ENCODE measurements at places on chromosomes 3 and 15. TPM values are rescaled to one million over a fixed set of nuclear protein-coding genes. Genes with fewer than 3 reads are reported as not detected.
A peak's percentile ranks its signal among the peaks of the same experiment; 100 is the strongest.

- peak; percentile 55 for DNase-seq
These were observed 388.2 kb upstream of the AGTR1 start for GRCh38 chr3:148309390-148310035.

GALNT15 gene
- total RNA-seq: 175 TPM

- no peak for DNase-seq
These were observed 45.9 kb upstream of the ATP1B3 start for GRCh38 chr3:141830508-141830907.

DNA sequence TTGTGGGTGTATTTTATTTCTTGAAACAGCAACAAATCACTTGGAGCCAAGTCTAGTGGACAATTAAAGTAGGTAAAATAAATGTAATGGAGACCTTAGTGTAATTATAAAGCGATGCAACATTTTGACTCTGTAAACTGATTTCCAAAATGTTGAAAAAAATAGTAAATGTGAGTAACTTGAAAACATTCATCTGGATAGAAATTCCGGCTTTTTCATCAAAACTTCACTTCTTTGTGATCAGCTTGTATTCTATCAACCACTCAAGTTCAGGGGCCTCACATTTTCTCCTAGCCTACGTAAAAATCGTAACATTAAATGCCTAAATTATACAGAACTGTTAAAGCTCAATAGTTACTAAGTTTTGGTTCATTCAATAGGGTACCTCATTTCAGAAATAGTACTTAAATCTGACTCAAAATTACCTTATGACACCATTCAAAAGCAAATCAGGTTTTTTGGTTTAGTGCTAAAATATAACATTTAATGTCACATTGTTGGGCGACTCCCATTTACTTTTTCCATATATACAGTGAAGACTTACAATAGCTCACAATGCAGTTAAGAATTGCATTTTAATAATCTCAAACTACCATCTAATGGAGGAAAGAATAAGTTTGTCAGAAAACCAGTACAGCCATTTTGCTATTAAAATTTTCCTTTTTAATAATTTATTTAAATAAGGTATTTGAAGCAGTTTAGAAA lies 12.7 kb downstream of the CCNL1 start:
- DNase-seq: no peak

GRK7 gene
- total RNA-seq: not detected

MITF gene
- 5.7 TPM for total RNA-seq

SLC27A2 gene
- 7.1 TPM for total RNA-seq

CSPG4 gene
- 0.19 TPM for total RNA-seq

- no peak for DNase-seq
These were observed 53.0 kb downstream of the ZNF148 start for GRCh38 chr3:125322166-125322565.

DNA sequence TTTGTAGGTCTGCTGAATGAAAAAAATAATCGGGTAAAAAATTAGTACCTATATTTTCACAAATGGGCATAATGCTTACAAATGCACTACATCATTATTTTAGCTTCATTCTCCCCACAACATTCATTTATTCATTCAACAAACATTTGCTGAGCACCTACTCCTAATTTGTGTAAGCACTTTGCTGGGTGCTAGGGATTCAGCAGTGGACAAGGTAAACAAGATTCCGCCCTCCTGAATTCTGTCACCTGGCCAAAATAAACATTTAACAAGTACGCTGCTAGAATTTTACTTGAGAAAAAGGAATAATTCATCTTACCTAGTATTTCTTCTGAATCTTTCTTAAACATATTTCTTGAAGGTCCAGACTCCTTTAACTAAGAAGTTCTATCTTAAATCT lies 72.1 kb downstream of the TIGIT start:
- DNase-seq: peak; percentile 17

DNA sequence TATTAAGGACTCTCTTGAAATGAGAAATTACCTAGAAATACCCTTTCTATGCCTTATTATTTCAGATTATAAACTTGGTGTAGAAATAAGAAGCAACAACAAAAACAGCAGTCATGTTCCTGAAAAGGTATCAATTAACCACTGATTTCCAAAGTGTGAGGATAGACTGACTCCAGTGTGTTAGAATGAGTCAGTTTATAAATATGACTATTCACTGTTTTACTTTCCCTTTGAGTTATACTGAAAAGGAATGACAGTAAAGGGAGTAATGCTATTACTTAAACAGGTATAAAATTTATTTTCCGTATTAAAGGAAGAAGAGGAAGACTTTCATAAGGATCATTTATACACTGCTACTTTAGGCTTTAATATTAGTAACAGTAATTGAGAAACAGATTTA lies 12.9 kb downstream of the GMNC start:
- no peak for DNase-seq

DNA sequence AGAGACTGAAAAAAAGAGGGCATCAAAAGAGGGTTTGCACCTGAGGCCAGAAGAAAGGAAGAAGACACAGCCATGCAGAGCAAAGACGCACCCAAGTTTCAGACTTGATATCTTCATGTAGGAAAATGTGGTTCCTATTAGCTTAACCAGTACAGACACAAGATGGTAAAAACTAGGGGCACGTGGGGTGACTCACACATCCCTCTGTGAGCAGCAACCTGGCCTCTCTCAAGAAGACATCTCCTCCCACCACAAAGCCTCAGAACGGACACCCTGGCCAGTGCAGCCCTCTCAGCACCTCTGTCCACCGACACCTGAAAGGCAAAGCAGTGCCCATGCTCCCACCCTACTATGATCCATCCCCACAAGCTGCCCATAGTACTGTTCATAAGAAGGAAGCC lies 33.3 kb downstream of the GLB1 start:
- no peak for DNase-seq

GRCh38 chr15:95284492-95284891 lies 1046.0 kb upstream of the NR2F2 start:
- no peak for DNase-seq

- no peak for DNase-seq
These were observed 85.9 kb downstream of the BOC start for GRCh38 chr3:113297287-113297686.

- DNase-seq: peak; percentile 85
These were observed 31.9 kb downstream of the RAB8B start for GRCh38 chr15:63221346-63221745.

FANCD2OS gene
- not detected for total RNA-seq

DNA sequence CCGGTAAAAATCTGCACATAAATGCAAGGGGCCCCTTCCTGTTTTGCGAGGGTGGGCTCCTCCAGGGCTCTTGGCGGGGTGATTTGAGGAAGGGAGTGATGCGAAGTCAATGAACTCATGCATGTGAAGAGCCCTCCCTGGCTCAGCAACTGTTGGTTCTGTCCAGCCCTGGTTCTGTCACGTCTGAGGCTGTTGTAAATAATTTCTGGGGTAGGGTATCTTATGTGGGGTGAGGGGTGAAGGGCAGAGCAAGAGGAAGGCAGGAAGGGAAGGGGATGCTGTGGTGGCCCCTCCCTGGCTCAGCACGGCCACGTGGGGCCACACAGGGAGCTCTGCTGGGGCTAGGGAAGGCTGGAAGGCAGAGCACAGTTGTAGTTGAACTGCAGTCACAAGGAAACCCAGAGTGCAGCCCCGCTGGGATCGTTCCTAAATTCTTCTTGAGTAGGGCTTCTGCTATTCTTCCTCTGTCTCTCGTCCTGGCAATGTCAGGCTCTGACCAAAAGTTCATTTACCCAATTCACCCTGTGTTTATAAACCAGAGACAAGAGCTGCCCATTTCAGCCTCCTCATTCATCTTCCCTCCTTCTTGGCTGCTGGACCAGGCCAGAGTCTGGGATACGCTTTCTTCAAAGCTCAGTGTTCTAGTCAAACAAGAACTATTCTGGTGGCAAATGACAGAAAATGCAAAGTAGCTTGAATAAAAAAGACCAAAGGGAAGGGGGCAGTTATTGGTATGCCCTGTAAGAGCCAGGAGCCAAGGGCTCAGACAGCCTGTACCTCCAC lies 14.8 kb upstream of the TOPBP1 start:
- DNase-seq: no peak

TTLL13 gene
- 0.09 TPM for total RNA-seq

DNA sequence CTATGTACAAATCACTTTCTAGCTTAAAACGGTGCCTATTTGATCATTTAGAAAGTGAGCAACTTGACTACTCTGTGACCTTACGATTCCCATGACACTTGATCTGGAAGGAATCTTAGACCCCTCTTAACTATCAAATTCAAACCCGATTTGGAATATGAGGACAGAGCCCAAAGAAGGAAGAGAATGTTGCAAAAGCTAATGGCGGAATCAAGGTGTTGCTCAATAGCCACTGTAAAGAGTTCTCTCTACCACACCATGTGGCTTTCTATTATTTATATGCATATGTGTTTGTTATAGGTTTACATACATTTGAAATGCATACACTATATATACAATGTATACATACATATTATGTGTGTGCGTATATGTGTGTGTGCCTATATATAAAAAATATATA lies 39.9 kb downstream of the PYDC2 start:
- DNase-seq: no peak

ASTE1 gene
- total RNA-seq: 5.7 TPM

TMEM62 gene
- 21.4 TPM for total RNA-seq

DNA sequence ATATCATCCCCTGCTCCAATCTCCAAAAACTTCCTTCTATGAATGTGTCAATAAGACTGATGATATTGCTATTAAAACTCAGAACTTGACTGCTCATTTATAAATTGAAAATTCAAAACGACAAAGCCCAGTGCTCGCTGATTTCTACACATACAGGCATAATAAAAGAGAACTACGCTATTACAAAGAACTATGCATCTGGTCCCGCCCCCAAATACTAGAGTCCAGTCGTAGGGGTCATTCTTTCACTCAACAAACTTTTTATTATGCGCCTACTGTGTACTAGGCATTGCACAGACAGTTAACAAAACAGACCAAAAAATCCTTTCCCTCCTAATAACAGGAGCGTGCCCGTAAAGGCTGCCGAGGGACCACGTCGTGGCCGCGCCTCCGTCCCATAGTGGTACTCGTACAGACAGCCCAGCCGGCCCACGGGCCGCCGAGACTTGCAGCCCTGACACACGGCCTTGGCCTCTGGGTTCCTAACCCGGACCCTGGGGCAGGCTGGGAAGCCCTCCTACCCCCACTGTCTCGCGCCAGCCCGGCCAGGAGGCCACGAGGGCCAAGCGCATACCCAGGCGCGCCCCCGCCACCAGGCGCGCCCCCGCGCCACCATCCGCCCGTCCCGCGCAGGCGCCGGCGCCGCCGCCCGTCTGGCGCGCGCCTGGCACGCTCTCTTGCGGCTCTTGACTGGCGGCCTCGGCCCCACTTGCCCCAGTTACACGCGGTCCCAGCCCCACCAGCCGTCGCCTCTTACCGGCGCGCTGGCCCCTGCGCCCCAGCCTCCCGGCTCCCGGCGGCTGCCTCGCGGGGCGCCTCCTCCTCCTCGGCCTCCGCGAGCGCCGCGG lies 757 bp downstream of the AVEN start:
- DNase-seq: peak; percentile 85

DNA sequence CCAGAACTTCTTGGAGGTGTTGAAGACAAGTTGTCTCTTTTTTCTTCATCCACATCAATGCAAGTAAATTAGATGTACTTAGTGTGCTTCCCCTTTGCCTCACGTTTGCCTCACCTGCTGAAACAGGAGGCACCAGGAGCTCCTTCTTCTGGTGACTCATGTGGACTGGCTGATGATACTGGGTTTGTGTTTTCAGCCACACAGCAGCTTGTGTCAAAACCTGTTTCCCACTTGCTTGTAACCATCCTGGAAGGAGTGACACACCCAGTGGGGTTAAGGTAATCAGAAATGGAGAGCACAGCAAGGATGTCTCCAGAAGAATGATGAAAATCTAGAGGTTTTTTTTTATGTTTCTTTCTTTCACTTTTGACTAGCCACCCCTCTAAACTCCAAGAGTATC lies 143.3 kb upstream of the RBMS3 start:
- DNase-seq: no peak

DNA sequence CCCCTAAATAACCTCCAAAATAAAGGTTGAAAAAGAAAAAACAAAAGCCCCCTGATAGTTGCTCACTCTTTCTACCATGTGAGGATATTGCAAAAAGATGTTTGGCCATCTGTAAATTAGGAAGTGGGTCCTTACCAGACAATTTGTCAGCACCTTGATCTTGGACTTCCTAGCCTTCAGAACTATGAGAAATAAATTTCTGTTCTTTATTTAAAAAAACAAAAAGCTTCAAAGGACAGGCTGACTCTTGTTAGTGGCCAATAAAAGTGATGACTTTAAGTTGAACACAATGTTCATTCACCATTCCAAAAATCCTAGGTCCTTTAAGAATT lies 103.5 kb downstream of the CBLB start:
- no peak for DNase-seq

- no peak for DNase-seq
These were observed 17.6 kb downstream of the ASB14 start for GRCh38 chr3:57274845-57275244.

- no peak for DNase-seq
These were observed 53.7 kb upstream of the INO80 start for GRCh38 chr15:41169781-41170180.

C3orf18 gene
- 3.6 TPM for total RNA-seq

DNA sequence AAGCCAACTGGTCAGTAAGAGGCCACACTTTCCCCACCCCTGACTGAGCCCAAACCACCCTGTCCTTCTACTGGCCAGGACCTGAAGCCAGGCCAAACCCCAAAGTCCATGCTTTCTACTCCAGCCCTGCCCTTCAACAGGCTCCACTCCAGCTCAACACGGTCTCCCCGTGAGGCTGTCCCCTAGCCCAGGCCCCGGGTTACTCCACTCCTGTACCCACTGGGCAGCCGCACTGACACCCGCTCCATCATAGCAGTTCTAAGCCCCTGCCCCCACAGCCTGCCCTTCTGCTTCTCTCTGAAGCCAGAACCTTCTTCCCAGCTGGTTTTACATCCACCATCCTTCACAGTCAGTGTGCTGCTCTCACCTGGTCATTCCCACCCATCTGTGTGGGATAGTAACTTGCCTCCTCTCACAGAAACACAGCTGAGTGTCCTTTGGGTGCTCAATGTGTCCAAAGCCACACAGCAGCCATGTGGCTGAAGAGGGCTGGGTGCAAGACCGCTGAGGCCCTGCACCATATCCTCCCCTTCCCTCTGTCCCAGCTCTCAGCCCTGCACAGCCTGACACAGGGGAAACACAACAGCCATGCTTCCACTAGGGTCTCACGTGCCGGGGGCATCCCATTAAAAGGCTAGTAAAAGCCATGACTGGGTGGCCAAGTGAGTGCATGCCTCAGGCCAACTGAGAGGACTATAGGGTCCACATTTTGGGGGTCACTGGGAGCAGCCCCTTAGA lies 38.1 kb downstream of the TLE3 start:
- DNase-seq: no peak

- DNase-seq: no peak
These were observed 21.3 kb downstream of the LSAMP start for GRCh38 chr3:116423945-116424344.

DPPA2 gene
- not detected for total RNA-seq

- no peak for DNase-seq
These were observed 3.3 kb downstream of the COX17 start for GRCh38 chr3:119673875-119674274.

Data from dermis blood vessel endothelial cell (primary cell).